Cardiac septum (tissue), 1 donor: ENCODE measurements at places on chromosomes 16 and 17.

GRCh38 chr16:77760800-77761199 is 27.6 kb upstream of the VAT1L start:
- no peak for DNase-seq

- DNase-seq = no peak
These were observed 1308.4 kb downstream of the CDH8 start for GRCh38 chr16:60727851-60728250.

DNA sequence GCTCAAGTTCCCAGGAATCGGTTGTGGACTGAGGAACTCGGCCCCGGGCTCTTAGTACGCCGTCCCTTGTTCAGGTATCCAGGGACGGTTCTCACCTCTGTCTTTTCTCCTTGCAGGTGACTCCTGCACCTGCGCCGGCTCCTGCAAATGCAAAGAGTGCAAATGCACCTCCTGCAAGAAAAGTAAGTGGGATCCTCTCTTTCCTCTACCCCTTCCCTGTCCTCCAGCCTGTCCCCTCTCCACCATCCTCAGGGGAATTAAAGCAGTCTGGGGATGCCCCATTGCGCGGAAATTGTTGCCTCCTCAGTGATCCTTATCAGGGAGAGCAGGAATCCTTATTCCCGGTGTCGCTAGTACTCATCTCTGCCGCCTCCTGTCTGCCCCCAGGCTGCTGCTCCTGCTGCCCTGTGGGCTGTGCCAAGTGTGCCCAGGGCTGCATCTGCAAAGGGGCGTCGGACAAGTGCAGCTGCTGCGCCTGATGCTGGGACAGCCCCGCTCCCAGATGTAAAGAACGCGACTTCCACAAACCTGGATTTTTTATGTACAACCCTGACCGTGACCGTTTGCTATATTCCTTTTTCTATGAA is 585 bp downstream of the MT2A start:
- DNase-seq = no peak

- DNase-seq = no peak
These were observed 101.4 kb downstream of the MAP2K4 start for GRCh38 chr17:12122075-12122474.

DNA sequence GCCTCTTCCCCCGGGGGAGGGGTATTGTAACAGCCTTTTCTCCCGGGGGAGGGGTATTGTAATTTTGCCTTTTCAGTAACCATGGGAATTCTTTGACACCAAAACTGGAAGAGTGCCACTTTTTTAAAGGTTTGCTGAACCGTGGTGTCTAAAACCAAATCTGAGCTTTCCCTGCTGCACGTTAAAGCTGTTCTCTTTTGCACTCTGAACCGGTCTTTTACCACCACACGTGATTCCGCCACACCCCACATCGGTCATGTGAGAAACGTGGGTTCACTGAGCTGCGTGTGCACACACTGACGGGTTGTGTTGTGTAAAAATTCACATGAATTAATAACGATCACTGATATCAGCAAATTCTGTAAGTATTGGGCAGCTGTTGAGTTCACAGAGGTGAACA is 9.2 kb upstream of the ACSF3 start:
- DNase-seq = no peak

DNA sequence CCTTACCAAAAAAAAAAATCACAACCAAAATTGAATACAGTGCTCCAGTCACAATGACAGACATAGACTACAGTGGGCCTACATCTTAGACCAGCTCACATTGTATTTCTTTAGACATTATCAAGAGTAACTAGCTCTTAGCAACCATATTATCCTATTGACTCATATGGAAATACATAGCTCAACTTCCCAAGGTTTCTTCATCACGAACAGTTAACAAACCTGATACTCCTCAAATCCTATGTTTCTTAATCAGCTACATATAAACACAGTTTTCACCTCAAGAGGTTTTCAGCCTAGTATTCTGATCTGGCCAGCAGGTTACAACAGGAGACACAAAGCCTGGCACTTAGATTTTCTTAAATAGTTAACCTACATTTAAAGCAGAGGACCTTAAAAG is 29.7 kb downstream of the CMC2 start:
- no peak for DNase-seq

- DNase-seq = no peak
These were observed 35.4 kb downstream of the SNX20 start for GRCh38 chr16:50645563-50646220.

DNA sequence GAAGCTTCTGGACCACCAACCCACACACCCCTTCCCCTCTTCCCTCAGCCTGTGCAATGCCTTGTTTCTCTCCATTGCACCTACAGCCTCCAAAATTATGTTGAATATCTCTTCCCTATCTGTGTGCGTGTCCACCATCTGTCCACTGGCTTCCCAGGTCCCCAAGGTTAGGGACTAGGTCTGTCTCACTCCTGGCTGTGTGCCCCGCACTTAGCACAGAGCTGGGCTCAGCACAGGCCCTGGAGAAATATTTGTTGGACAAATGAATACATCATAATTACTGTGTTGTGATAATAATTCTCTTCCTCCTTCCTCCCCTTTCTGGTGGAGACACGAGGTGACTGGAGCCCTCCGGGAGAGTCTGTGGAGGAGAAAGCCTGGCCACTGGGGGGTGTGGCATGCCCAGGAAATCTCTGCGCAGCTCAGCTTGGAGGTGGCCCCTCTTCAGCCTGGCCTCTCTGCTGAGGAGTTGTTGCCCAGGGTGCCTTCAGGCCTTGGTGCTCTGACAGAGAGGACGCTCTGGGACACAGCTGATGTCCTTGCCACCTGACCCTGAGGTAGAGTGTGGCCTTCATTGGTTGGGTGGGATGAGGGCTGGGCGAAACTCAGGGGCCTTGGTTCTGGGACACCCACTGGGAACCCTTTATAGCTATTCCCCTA is 3.3 kb upstream of the BRD7 start:
- no peak for DNase-seq

DNA sequence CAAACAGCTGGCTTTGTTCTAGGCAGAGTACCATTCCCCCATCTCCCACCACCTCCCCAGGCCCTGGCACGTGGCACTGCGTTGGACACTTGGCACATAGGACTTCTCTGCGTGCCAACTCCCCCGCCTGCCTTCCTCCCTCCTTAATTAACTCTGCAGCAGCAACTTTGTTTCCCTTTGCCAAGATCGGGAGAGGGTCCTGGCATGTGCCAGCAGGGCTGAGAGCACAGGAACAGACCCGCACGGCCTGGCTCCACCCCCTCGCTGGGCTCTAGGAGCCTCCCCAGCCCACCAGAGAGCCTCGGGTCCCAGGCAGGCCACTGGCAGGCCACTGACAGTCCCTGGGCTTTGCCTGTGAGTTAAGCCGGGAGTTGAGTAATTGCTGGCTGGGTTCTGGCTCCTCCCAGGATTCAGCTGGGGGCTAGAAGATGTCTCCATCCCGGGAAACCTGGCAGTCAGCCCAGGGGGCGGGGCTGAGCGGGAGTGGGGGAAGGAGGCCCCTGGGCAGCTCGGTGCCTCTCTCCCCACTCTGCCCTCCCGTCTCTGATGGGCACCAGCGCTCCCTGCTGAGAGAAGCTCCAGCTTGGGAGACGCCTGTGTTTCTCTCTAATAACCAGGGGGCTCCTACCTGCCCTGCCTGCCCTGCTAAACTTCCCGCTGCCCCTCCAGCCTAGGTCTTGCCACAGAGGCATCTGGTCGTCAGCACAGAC is 224.0 kb upstream of the TNRC6C start:
- peak; percentile 94 for DNase-seq

DNA sequence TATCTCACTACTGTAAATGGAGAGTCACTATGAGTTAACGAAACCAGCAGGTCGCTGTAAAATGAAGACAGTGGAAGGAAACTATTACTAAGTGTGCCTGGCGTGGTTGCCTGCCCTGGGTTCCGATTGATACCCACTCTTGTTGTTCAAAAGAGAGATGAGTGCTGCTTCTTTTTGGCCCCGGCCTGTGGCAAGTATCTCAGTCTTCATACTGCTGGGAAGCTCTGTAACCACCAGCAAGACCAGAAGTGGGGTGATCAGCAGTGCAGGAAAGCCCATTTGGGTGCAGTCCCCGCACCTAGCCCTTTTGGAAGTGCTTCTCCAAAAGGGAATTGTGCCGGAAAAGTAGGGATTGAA is 104.5 kb downstream of the SNX29 start:
- no peak for DNase-seq
